ENCODE measurements at places on chromosomes 16 and 17.

GRCh38 chr16:76059186-76059585, 218.0 kb upstream of the CNTNAP4 start:
- no peak for DNase-seq

DNA sequence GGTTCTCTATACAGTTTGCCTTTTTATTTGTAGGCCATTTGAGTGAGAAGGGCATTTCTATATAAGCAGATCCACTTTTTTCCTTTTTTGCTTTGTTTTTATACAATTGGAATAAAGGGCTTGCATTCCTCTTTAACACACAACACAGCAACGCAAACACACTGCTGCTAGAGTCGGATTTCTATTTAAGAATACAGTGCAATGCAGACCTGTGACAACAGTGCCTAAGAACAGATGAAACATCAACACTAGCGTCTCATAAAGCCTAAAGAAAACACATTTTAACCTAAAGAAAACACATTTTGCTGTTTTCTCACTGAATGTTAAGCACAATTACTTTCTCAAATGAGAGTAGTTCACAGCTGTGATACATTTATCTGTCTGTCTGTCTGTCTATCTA, 1141.1 kb downstream of the CDH11 start:
- no peak for DNase-seq

DNA sequence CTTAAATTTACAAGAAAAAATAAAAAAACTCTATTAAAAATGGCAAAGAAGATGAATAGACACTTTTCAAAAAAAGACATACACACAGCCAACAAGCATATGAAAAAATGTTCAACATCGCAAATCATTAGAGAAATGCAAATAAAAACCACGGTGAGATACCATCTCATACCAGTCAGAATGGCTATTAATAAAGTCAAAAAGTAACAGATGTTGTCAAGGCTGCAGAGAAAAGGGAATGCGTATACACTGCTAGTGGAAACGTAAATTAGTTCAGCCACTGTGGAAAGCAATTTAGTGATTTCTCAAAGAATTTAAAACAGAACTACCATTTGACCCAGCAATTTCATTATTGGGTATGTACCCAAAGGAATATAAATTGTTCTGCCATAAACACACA, 31.4 kb downstream of the CAPNS2 start:
- no peak for DNase-seq

GRCh38 chr17:78826421-78826820, 14.2 kb downstream of the USP36 start:
- DNase-seq = no peak

GRCh38 chr17:55576237-55576995, 65.2 kb upstream of the SMIM36 start:
- DNase-seq = no peak

DNA sequence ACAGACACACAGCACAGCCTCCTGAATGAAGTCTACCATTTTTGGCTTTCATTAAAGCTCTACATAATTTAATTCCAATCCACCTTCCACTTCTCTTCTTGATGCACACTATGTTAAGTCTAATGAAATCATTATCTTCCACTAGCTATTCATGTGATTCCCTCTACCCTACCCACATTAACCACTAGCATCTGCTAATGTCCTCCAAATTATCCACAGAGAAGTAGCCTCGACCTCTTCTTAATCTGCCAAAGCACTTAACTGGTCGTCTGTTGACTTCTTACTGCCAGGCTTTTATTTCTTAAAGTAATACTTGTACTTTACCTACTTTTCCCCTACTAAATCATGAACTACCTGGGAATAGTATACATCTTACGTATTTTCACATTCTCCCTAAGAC, 91.8 kb downstream of the NCOR1 start:
- DNase-seq = no peak

GRCh38 chr17:73132085-73132492, 32.7 kb upstream of the SSTR2 start:
- DNase-seq = no peak
